H4 (cell line): ENCODE measurements at places on chromosomes 5 and 9. TPM values are rescaled to one million over a fixed set of nuclear protein-coding genes. Genes with fewer than 3 reads are reported as not detected.
A peak's percentile ranks its signal among the peaks of the same experiment; 100 is the strongest.

DNA sequence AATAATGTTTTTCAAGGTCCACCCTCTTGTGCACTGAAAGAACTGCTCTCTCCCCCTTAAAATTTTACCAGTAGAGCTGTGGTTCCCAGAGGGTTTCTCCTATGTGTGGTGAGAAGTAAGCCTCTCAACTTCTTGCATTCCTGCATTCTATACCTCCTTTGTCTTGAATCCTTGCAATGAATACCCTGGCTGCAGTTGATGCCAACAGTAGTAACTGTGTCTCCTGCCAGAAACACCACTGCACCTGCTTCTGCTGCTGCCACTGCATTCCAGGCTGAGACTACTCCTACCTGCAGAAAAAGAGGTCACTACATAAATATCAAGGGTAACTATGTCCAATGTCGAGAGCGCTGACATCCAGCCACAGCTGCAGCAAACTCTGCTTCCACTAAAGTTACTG is 203.7 kb downstream of the TMEM167A start:
- DNase-seq = no peak

GRCh38 chr5:2900360-2900759 is 148.9 kb upstream of the IRX2 start:
- no peak for DNase-seq

Gene ECM2
- total RNA-seq = 2.0 and 5.2 TPM in 2 replicates

DNA sequence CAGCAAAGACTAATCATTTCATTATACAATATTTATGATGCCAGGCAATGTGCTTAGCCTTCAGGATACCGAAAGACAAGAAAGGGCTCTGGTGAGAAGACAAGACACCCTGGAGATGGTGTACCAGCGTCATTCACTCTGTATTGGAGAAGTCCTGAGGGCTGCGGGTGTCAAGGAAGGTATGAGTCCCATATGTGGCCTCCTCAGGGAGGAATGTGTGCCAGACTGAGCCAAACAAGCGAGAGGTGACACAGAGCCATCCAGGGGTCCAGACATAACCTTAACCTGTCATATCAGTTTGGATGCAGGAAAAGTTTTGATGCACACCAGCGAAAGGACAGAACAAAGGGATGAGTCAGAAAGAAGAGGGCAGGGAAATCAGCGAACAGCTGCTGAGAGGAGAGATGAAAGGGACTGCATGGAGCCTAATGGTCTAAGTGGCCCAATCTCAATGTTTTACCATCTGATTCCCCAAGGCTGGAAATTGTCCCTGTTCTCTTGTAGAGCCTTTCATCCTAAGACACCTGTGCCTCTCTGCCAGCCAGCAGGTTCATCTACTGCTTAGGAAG is 38.9 kb downstream of the ADRA1B start:
- no peak for DNase-seq

GRCh38 chr5:124698770-124699169 is 47.7 kb downstream of the ZNF608 start:
- peak; percentile 46 for DNase-seq

DNA sequence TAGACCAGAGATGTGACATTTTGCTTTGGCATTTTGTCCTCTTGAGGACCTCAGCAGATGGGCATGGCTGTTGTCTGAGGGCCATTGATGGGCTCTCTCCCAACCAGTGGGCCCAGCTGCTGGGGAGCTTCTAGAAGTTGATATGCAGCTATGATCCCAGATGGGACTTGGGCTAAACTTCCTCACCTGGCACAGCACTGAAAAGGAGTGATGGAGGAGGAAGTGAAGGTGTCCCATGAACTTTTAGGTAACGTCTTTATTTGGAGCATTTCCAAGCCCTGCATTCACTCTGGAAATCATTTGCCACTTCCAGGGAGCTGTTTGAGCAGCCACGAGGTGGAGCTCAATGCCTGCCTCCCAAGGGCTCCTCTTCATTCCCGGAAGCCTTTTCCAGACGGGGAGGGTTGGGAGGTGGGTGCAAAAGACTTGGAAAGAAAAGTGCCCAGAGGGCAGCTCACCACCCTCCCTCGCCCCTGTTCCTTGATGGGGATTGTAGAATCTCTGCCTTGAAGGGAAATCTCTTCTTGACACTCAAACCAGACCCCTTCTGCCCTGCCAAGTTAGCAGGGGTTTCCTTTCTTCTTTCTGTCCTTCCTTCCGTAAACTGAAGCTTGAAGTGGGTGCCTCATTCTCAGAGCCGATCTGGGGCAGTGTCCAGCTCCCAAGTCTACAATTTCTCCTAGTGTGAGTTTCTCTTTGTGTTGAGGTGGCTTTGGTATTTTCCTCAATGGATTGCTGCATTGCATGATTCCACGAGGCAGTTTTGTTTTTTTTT is 18.1 kb upstream of the NEUROG1 start:
- DNase-seq = peak; percentile 77

- DNase-seq = no peak
Observed at GRCh38 chr9:129936222-129936621, 101.0 kb downstream of the USP20 start.

GRCh38 chr9:91117959-91118703 is 243.6 kb downstream of the AUH start:
- no peak for DNase-seq

DNA sequence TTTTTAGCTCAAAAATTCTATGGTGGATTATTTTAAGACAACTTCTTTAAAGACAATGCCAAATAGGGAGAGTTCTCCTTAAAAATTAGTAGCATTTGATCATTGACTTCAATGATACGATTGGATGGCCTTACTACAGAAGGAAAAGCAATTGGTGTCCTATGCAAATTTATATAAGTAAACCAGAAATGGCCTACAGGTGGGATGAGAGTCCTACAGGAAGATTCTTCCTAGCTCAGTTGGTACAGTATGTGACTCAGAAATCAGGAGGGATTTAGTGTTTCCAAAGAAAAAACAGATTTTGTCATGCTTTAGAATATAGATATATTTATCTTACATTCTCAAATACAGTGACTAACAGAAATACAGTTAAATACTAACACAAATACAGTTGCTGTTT is 6.5 kb downstream of the ANKRA2 start:
- no peak for DNase-seq

Gene TAF1L
- not detected in 2 replicates for total RNA-seq

Gene LCN15
- total RNA-seq = not detected in 2 replicates

- DNase-seq = no peak
Observed at GRCh38 chr5:9067154-9067553, 478.7 kb downstream of the SEMA5A start.

Gene STKLD1
- 0.62 and 1.0 TPM in 2 replicates for total RNA-seq

DNA sequence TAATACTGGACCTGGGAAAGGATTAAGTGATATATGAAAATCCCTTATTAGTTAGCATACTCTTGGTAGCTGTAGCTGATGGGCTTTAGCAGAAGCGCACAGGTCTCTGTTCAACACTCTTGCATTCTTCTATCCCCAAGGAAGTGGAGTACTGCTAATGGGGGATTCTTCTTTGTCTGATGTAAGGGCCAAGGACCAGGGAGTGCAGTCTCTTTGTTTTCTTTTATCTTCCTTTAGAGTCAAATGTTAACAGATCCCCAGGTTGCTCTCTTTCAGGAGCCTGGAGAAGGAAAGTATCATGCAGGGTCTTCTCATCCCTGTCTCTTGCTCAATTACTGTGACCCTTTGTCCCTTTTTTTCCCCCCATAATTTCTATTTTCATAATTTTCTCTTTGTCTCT is 1146.9 kb upstream of the DMAC1 start:
- DNase-seq = no peak
